D721Med (cell line): ENCODE measurements at places on chromosomes 12 and 14.

DNA sequence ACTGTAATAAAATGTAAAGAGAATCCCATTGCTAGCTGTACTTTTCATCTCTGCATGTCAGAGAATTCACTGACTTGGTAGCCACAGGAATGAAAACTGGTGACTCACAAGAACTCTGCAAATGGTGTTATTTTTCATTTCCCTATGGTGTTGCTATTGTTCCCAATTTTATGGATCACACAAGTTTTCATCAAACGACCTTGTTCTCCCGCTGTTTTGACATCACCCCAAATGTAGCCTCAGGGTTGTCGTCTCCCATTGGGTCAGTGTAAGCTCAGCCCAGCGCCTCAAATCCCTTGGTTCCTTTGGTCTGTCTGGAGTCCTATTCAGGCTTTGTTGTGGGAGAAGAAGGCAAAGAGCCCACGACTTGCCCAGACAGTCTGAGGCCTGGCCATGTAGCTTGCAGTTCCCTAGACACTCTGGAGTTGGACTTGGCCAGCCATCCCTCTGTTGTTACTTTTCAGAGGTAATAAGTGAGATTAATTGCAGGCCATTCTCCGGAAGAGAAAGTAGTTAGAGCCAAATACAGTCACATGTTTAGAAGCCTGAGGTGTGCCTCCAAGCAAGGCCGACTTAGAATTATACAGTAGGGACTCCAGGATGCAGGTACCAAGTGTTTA lies 159.2 kb downstream of the TGFB3 start:
- no peak for DNase-seq

DNA sequence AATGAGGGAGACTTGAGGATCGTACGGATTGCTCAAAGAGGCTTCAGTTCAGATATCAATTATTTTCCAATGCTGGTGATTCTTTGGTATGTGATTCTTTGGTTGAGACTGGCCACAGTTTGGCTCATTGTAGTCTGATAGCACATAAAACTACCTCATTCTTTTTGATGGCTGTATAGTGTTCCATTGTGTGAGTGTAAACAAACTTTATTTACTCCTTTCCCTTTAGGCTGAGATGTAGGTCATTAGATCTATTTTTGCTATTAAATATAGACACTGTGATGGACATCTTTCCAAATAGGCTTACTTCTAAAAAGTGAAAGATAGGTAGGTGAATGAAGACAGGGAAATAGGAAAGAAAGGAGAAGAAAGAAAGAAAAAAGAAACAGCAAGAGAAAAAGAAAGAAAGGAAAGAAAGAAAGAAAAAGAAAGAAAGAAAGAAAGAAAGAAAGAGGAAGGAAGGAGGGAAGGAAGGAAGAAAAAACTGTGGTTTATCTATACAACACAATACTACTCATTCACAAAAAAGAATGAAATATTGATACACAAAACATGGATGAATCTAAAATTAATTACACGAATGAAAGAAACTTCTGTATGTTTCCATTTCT lies 19.8 kb upstream of the MED13L start:
- no peak for DNase-seq

- no peak for DNase-seq
These were observed 199.5 kb downstream of the TMEM132D start for GRCh38 chr12:129704232-129704830.

GRCh38 chr12:109461049-109461845 lies 15.9 kb downstream of the KCTD10 start:
- no peak for DNase-seq

- no peak for DNase-seq
These were observed 133.1 kb downstream of the PRIMA1 start for GRCh38 chr14:93655078-93655750.

DNA sequence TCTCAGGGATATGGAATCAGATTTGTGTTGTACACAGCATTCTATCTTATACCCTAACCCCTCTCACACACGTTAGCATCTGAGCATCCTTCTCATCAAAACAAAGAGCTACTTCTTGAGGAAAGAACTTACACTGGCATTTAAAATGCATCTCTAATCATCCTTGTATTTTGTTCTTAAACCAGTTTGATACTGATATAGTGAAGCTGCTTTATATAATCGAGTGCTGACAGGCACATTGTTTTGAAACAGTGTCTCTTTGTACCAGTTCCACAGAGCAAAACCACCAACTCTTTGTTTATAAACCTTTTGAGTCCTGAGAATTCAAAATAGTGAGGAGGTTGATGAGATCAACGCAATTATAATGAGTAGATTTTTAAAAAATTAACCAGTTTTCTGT lies 8.8 kb downstream of the GPR33 start:
- DNase-seq, result no peak

DNA sequence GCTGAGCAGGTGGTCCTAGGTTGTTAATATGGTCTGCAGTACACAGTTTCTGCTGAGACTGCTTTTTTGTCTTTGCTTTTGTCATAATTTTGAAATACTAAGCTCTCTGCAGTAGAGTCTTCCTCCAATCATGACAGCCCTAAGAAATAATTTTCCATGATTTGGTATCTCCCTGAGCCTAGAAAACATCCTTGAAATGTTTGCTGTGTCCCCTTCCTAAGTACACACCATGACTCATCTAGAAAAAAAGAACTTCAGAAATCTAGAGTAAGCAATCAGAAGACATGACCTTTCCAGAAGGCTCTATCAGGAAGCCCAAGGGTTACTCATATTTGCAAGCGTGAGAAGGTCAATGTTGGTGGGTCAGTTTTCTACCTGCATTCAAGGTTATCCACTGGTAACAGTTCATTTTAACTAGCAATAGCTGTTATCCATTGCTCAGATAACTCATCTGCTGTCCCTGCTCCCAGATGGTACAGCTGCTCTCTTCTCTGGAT lies 16.4 kb downstream of the DAD1 start:
- DNase-seq, result no peak

DNA sequence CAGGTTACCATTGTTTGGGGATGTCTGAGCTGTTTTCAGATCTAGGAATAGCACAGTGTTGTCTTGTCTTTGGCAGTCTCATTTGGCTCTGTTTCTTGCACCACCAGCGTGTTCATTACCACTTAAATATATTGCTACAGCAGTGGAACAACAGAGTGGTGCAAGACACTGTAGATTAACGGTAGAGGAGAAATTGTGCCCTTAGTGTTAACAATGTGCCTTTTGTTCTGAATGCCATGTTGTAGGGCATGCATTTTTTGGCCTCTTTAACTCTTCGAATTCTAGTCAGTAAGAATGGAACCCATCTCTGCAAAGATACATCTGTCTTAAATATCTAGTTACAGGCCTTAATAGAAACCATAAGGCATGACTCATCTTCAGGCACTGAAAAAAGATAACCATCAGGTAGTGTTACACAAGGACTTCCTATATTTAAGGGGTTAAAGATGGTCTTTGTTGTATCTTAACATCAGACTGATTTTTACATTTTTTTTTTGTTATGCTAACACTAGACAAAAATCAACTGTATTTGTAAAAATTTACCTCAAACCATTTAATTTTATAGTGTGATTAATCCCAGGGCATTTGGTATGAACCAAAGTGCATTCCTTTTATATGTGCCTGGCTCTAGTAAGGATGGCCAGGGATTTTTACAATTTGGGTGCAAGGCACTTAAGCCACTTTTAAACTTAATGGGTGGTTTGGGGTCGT lies 12.9 kb downstream of the DYRK2 start:
- no peak for DNase-seq

DNA sequence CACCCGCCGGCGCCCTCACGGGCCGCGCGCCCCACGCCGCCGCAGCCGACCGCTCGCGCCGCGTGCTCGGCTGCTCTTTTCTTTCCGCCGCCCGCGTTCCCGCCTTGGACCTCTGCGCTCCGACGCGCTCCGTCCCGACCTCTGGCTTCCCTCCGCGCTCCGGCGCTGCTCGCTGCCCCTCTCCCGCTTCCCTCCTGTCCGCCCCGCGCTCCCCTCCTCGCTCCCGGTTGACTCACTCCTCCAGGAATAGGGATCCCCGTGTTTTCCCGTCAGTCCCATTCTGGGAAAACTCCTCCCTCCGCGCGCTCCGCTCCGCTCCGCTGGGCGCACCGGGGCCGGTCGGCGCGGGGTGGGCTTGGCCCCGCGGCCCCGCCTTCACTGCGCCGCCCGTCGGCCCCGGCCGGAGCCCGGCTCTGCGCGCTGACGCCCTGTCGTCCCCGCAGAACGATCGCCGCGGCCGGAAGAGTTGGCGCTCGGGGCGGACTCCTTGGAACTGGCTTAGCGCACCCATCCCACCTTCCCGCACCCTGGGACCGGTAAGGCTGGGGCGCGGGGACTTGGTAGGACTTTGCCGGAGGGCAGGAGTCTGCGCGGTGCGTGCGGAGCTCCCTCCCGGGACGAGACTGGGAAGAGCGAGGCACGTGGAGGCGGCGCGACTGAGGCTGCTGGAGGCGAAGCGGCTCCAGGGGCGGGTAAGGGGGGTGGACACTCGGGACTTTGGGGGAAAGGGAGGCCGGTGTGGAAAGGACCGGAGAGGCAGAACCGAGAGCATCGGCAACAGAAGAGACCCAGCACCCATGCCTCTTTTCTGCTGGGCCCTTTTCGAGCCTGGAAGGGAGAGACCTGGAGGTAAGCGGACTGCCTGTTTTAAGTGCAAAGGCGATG lies 550 bp downstream of the TEAD4 start:
- DNase-seq, result no peak

DNA sequence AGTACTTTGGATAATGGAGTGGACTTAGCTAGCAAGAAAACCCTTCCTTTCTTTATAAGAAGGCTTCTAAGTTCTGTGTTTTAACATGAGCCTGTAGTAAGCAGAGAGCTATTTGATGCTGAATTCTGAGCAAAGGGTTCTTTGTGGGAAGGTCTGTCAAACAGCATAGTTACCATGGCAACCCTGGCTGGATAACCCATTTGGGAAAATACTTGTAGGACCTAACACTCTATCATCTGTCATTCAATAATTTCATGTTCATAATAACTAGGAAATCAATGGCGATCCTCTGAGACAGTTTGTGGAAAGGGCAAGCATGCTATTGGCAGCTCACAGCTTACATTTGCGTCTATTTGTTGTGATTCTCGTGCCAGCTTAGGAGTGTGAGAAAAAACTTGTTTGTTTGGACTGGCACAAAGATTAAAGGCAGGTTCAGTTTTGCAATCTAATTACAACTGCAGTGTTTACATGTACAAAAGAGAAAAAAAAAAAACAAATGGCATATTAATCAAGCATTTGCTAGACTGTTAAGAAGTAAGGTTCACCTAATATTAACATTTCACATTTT lies 219.2 kb downstream of the PDZRN4 start:
- DNase-seq, result no peak

DNA sequence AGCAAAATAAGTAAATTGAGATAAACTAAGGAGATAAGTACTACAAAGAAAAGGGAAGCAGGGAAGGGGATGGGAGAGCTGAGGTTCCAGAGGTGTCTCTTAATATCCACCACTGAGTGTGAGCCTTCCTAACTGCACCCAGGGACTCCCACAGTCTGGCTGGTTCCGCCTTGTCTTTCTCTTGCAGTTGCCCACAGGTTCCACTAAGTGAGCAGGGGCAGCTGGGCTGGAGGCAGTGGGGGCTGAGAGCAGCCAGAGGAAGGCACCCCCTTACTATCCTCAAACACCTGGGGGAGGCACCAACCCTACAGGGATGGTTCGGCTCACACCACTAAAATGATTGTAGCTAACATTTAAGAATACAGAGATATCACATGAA lies 214.9 kb downstream of the SLC41A2 start:
- DNase-seq, result no peak

GRCh38 chr12:78062786-78063185 lies 232.1 kb downstream of the NAV3 start:
- no peak for DNase-seq

GRCh38 chr14:68841016-68841809 lies 48.3 kb upstream of the ZFP36L1 start:
- DNase-seq, result no peak

DNA sequence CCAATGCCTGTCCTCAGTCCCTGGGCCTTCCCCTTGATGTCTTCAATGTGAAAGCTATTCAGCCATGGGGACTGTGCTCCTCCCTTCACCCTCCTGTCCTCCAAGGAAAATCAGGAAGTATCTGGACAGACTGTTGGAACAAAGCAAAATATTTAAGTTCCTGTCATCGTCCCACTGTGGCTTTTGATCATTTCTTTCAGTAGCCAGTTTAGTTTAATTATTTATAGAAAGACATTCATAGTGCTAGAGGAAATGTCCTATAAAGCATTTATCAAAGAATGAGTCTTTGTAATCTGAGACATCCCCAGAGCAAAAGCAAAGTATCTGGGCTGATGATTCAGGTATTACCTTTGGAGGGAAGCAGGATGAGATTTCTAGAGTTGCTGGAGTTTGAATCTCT lies 254.1 kb downstream of the NRXN3 start:
- DNase-seq, result no peak

DNA sequence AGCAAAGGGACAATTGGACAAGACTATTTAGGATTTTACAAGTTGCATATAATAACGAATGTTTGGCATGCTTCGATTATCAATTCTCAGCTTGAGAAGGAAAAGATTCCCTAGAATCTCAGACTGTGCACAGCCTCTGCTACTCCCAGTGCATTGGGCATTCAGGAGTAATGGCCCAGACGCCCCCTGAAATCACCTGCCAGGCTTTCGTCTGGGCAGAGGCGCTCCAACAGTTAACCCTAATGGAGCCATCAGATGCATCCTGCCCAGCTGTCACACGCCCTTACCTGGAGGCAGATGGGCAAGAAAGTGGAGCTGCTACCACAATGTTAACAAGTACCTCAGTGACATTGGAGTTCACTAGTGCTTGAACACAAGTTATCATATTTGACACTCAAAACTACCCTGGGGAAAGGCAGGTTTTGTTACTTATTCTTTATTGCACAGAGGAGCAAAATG lies 927 bp upstream of the LRP6 start:
- no peak for DNase-seq
